ENCODE measurements at places on chromosomes 2 and 18.

DNA sequence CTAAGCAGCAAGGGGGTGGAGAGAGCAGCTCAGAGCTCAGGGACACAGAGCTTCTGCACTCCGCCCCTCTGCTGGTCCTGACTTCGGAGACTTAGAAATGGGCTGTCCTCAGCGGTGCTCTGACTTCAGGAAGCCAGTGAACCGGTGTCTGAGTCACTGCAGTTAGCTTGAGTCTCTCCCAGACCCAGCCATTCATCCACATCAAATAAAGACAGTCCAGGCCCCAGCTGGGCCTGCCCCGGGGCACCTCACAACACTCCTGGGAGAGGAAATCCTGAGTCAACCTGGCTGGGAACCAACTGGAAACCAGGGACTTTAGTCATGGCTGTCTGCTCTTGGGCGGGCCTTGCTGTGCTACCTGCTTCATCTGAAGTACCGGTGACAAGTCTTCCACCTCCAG lies 5.4 kb upstream of the ITGB6 start:
- no peak for DNase-seq

DNA sequence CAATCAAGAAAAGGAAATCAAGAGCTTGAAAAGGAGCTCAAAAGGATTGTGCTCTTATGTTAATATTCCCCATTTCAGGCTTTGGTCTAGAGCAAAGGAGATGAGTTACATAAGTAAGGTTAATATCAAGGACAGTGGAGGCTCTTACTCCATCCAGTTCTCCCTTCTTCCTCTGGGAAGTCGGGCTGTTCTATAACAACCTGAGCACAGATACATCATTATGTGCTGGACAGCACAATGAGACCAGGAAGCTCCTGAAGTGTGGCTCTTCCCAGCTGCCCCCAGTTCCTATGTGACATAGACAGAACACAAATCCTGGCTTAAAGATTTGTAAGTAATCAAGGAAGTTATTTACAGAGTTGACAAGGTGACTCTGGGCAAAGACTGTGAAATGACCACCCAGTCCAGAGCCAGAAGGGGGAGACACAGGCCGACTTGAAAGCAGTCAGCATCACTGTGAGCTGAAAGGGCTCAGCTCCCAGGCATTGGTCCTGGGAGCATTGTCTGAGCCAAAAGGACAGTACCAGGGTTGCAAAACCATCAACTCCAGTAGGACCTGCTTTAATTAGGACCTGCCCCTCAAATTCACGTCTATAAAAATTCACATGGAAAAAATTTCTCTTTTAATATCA lies 917.6 kb upstream of the ACVR2A start:
- DNase-seq, result no peak

DNA sequence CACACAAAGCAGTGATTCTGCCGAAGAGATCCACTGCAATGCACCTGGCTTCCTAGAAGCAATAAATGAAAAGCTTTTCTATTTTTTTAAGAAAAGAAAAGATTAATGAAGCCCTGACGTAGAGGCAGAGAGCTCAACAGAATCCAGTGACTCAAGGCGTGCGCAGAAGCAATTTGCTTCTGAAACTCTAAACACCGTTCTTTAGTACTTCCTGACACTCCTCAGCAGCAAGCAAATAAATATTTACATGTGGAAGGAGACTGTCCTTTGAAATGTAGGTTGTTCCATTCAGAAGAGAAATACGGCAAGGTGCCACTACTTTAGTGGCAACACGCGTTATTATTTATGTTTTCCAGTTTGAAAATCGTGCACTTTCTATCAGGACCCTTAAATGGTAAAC lies 126.2 kb upstream of the ZNF516 start:
- DNase-seq, result no peak

- DNase-seq, result no peak
These were observed 640.2 kb upstream of the SLC39A10 start for GRCh38 chr2:195016841-195017240.

- DNase-seq, result no peak
These were observed 76.2 kb downstream of the ATAD2B start for GRCh38 chr2:23850564-23851256.

DNA sequence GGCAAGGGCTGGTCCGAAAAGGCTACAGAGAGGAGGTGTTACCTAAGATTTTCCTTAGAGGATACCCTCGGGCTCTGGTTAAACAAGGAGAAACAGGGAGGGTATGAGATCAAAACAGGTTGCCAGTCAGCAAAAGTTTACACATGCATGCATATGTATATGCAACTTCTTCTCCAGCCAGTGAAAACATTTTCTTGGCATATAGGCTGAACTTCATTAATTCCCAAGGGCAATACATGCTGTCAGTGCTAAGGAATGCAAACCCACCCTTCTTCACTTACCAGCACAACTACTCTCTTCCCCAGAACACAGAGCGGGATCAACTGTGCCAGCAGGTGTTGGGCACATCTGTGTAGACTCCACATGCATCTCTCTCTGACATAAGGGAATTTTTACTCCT lies 176.0 kb downstream of the GFPT1 start:
- DNase-seq, result no peak

DNA sequence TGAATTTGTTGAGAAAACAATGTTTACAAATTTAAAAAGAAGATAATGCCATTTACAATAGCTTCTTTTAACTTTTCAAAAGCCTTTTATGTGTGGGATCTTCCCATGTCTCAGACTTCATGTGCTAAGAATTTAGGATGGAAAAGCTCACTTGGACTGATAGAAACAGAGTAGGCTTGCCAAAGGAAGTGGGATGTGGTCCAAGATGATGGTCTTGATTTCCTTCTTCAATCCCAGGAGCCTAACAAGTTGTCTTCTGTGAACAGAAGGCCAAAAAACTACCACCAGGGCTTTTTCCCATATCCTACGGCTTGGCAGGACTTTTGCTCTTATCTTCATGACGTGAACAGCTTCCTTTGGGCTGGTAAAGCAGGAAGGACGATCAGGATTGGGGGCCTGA lies 9.5 kb downstream of the CXCR4 start:
- DNase-seq, result no peak

DNA sequence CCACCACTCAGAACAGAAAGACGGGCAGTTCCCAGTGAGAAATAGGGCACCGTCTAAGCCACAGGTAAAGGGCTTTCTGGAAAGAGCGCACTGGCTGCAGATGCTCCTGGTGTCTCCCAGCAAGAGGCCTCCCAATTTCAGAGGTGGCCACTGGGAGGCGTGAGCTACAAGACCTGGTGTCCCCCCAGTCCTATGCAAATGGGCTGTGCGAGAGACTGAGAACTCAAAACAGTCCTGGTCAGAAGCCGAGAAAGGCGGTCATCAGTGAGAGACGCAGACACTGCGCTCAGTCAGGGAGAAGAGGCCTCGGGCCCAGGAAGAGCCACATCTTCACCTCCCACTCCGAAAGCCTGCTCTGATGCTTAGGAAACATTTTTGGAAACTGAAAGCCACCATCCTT lies 179.5 kb downstream of the EIPR1 start:
- no peak for DNase-seq

DNA sequence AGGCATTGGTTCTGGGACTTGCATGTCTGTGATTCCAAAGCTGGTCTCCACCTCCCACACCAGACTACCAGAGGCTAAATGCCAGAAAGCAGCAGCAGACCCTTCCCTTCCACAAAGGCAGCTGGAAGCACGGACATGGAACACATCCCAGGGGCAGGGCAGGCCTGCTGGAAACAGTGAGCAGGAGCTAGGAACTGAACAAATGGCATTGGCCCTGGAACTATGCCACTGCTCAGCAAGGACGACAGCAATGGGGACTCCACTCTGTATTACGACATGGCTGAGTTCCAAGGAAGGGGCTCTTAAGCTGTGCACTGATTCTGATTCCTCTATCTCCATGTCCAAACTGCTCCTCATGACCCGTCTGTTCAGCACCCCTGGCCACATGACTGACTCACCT lies 77.8 kb upstream of the TFCP2L1 start:
- DNase-seq, result no peak

DNA sequence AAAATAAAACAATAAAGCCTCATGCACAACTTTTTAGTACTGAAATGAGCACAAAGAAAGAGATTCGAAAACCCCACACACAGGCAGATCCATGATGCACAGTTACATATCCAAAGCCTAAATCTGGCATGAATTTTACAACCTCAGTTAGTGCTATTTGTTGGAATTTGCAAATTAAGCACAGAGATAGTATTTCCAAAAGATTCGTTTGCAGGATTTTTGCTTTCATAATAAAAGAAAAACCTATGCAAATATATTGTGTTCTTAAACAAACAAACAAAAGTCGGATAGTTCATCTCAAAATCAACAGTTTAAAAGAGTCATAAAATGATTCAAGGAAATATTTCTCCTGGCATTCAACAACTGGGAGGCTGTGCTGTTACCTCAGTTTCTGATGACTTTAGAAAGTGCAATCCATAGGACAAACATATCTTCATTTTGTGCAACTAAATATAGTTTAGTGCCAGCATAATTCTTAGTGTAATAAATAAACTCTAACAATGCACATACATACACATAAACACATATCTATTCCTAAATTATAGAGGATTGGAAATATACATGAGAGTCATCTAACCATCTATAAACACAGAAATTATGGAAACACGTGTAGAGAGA lies 10.8 kb downstream of the PAX3 start:
- DNase-seq, result no peak

DNA sequence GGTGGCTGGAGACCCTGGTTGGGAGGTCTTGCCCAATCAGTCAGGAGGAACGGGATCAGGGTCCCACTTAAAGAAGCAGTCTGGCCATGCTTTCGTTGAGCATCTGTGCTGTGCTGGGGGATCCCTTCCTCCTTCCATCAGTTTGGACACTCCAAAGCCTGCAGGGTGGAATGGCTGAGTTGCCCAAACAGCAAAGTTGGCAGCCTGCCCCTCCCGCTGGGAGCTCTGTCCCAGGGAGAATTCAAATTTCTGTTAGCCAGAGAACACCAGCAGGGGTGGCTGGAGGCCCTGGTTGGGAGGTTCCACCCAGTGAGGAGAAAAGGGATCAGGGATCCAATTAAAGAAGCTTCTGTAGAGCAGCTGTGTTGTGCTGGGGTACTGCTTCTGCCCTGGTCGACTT lies 96.9 kb upstream of the CTAGE1 start:
- no peak for DNase-seq

DNA sequence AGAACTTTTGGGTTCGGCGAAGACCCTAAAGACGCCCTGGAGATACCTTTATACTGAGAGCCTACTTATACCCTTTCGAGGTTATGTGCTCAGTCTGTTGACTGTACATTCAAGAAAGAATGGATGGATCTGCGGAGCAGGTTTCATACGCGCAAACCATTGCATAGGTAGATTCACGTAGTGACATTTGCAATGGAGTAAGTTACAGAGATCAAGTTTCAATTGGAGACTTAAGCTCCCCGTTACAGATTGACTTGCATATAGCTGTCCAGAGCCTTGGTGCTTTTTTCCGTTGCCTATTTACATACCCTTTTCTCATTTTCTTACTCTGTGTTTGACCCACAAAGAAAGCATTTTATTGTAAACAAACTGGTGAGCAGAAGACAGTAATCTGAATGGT lies 923 bp downstream of the PSMD1 start:
- DNase-seq, result no peak

DNA sequence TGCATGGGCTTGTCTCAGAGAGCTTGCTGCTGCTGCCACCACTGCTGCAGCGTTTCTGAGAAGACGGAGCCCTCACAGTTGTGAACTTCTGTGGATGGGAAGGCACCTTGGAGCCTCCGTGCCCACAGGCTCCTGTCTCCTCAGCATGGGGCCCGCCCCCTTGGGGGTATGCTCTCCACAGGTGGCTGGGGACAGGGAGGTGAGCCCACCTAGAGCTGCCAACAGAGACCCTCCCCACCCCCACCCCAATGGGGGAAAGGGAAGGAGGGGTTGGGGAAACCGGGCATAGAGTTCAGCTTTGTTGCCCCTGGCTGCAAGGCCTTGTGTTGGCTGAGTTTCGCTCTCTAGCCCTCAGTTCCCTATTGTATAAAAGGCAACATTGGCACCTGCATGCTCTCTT lies 76.1 kb downstream of the INPP4A start:
- no peak for DNase-seq

- DNase-seq, result no peak
These were observed 85.8 kb upstream of the SETBP1 start for GRCh38 chr18:44594799-44595467.

DNA sequence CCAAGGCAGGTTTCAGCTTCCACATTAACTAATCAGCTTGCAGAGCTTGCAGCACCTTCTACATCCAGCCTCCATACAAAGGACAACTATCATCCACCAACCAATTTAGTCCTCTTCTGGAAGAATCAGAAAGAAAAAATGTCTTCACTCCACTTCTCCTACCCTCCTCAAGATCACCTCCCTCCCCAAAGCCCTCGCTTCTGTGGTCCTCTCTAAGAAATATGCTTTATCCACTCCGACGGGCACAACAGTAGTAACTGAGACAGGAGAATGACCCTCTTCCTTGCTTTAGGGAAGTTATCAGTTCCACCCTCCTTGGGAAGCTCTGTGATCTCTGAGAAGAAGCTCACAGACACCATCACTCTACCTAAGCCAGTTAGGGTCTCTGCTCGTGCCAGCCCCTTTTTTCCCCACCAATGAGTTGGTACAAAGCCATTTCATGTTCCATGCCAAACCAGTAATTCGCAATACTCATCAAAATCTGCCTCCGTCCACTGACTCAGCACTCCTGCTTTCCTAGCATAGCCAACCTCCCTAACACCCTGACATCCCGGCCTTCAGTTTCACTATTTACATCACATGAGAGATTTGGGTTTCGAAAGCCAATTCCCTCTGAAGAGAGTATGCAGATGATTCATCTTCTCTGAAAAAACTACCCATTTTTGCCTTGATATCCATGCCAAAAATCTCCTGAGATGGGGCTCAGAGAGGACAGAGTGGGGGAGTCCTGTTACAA lies 114.1 kb upstream of the PKDCC start:
- no peak for DNase-seq

DNA sequence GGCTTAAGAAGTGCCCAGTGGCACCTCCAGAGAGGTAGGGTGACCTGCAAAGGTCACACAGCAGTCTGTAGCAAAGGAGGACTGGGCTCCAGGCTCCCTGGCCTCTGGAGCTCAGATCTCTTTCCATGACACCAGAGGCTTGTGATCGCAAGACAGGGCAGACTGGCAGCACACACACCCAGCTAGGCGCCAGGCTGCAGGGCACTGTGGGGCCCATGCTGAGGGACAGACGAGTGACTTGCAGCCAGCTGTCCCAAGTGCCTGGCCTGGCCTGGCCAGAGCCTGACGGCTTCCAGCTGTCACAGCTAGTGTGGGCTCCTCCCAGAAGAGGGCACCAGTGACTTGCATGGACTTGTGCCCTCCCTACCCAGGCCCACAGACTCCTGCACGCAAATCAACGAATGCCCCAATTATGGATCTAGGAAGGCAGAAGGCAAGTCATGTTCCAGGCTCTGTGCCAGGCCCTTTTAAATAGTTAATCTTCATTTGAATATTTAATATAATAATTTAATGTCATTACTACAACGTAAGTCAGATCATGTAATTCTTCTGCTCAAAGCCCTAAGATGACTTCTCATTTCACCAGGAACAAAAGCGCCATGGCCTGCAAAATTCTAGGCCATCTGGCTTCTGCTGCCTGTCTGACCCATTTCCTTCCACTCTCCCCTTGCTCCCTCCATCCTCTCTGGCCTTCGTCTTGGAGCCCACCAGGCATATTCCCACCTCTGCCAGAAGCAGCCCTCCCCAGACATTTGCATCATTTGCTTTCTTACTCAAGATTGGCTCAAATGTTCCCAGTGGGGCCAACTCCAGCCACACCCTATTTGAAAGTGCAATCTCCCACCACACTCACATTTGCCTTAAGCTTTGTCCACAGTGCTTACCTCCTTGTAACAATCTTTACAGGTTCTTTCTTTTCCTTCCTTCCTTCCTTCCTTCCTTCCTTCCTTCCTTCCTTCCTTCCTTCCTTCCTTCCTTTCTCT lies 3.7 kb upstream of the SPEG start:
- no peak for DNase-seq
